ENCODE measurements at places on chromosomes 16 and 17. TPM values are rescaled to one million over a fixed set of nuclear protein-coding genes. Genes with fewer than 3 reads are reported as not detected.

TBC1D3B gene
- total RNA-seq = 3.9 TPM

GRCh38 chr16:6038941-6039645, 941.5 kb upstream of the EEF2KMT start:
- DNase-seq = no peak

- no peak for DNase-seq
Observed at GRCh38 chr16:54921206-54921824, 9.3 kb upstream of the IRX5 start.

DNA sequence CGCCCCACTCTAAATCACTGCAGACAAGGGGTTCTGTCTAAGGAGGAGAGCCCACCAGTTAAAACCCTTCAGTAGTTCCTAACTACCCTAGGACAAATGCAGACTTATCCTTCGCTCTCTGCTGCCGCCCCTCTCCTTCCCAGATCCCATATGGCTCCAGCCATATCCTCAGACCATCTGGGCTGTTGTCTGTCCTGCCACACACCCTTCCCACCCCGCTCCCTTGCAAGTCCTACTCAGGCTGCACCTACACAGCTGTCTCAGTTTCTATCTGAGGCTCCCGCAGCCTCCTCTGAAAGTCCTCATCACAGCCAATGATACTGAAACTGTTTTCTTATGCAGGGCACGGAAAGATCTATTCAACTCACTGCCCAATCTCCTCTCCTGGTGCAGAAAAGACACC, 720 bp upstream of the BCKDK start:
- no peak for DNase-seq

TUBD1 gene
- total RNA-seq = 10.5 TPM

DNA sequence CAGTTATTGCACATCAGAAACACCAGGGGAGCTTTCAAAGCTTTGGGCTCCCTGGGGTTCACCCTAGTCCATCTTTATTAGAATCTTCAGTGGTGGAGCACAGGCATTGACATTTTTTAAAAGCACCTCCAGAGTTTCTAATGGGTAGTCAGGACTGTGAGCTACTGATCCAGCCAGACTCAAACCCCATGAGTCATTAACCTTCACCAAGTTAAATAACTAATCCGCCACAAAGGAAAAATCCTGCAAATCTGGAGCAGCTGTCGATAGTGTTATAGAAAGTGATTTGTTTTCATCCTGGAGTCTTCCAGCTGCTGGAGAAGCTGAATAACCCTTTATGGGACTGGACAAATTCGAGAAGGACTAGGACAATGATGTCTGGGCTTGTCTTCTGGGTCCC, 93.2 kb upstream of the PIRT start:
- DNase-seq = no peak

DNA sequence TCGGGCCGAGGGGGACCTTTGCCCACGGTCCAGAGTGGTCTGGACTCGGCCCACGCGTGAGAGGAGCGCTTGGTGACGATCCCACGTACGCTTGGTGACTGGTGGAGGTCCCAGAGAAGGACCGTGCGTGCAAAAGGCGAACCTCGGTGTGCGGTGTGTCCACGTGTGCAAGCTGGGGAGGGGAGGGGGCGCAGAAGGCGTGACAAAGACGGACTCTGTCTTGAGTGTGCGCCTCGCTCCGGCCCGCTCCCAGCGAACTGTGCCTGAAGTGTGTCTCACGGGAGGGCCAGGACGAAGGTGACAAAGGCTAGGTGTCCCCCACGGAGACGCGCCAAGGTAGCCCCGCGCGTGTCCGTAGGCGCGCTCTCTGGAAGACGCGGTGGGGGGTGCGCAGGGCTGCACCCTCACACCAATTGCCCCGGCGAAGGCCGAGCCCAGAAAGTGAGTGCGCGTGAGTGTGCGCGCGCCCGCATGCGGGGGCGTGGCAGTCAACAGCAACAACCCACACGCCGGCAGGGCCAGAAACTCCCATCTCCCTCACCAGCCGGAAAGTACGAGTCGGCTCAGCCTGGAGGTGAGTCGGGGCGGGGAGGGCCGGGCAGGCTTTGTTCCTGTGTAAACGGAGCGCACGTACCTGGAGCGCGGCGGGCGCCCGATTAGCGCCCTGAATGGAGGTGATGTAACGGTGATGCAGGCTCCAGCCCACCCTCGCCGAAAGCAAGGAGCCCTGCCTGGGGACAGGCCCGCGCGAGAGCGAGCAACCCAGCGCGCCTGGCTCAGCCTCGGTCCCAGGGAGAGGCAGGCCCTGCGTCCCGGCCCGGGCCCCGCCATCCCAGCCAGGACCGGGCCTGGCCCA, at the start of gene GPRC5C:
TSS of gene GPRC5C (plus strand) at position 521 of the 856 bp plus-strand sequence. CDS start 7,689 bp downstream, outside the sequence.
- peak; percentile 83 for DNase-seq

DNA sequence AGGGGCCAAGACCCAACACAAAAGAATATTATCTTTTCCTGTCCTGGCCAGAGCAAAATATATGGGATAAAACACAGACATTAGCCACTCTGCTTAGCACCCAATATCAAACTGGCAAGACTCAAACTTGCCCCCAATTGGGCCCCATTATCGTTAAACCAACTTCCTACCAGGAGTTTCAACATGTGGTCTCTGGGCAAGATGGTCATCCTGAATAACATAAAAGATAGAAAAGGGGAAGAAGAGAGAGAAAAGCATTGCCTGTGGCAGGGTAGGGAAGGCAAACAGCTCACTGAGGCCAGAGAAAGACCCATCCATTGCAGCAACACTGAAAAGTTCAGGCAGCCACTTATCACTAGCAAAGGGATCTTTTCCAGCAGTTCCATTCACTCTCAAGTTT, 502.1 kb downstream of the KIF2B start:
- no peak for DNase-seq

RAB11FIP4 gene
- total RNA-seq = 3.1 TPM

DNA sequence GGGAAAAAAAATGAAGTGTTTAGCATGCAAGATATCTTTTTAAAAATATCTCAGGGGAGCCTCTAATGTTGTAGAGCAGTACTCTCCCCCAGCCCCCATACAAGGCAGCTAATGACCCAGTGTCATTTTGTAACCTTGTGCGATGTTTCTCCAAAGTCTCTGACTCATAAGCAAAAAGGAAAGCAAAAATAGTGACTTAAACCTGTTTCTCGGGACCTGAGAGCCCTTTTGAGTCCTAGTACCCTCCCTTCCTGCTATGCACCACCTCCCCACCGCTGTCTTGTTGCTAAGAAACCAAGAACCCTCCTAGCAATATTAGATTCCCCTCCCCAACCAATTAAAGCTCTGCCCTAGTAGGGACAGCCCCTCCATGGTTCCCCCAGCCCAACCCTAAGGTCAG, 2.8 kb downstream of the MYCBPAP start:
- no peak for DNase-seq

DNA sequence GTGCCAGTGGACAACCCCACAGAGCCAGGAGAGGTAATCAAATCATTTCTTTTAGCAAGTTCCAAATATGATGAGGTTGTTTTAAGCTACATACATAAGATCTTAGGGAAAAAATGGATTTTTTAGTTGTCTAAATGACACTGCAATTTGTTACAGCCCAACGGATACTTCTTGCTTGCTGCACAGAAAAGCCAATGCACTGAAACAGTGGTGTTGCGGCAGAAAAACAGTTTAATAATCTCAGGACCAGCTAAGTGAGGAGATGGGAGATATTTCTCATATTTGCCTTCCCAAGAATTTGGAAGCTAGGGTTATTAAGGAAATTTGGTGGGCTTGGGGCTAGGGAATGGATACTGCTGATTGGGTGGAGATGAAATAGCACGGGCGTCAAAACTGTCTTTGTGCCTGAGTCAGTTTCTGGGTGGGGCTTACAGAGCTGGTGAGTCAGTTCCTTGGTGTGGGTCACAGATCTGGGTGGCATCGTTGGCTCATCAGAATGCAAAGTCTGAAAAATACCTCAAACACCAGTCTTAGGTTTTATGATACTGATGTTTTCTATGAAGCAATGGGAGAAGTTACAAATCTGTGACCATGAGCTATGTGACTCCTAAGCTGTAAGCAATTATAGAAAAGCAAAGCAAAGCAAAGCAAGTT, 255.4 kb downstream of the IRX3 start:
- no peak for DNase-seq

MEIOB gene
- 0.18 TPM for total RNA-seq

DNA sequence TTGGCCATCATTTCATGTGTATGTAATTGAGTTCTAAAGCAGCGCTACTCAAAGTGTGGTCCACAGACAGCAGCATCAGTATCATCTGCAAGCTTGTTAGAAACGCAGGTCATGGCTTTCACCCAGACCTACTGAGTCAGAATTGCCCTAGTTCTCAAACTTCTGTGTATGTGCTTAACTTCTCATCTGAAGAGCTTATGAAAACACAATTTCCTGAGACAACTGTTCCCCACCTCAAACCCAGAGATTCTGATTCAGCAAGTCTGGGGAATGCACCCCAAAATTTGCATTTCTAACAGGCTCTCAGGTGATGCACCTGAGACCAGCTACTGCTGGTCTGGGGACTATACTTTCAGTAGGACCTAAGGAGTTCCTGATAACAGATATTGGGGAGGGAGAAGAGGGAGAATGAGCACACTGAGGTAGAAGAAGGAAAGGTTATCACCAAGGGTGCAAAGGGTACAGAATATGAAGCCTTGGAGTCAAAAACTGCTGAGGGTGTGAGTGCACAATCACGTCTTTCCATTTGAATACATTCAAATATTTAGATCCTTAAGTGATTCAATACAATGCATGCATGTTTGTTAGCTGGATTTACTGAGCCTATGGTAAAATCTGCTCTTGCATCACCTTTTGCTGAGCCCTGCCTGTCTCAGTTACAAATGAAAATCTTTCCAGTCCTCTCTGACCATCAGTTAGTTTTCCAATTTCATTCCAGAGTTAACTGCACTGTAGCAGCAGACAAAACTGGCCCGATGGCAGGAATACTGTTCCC, 29.2 kb upstream of the SKAP1 start:
- no peak for DNase-seq

- DNase-seq = no peak
Observed at GRCh38 chr16:88550246-88550661, 19.9 kb upstream of the ZC3H18 start.

- no peak for DNase-seq
Observed at GRCh38 chr17:81956607-81957589, 4.1 kb downstream of the NOTUM start.

GRCh38 chr16:20300312-20301097, 26.8 kb downstream of the GP2 start:
- DNase-seq = peak; percentile 39

DNA sequence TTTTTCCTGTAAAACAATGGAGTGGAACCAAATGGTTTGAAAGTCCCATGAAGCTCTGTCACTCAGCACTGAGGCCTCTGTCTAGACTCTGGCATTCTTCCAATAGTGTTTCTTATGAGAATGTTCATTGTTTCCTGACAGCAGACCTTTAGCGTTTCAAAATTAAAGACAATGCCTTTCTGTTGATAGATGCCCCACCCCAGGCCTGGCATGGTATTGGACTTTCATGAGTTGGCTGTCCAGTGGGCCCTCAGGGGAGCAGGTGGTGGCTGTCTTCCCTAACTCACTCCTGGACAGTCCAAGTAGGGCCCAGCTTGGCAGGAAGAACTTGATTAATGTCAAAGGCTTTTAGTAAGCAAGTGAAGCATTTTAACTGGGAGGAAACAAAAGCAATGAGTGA, 186.5 kb upstream of the CCL2 start:
- no peak for DNase-seq

GRCh38 chr17:12438212-12438611, 227.5 kb upstream of the MYOCD start:
- DNase-seq = no peak

DHRS7C gene
- 159 TPM for total RNA-seq

- DNase-seq = no peak
Observed at GRCh38 chr16:71767060-71767900, 41.4 kb downstream of the AP1G1 start.

GGT6 gene
- not detected for total RNA-seq

- DNase-seq = no peak
Observed at GRCh38 chr17:57516290-57517230, 228.5 kb downstream of the CCDC182 start.

DNA sequence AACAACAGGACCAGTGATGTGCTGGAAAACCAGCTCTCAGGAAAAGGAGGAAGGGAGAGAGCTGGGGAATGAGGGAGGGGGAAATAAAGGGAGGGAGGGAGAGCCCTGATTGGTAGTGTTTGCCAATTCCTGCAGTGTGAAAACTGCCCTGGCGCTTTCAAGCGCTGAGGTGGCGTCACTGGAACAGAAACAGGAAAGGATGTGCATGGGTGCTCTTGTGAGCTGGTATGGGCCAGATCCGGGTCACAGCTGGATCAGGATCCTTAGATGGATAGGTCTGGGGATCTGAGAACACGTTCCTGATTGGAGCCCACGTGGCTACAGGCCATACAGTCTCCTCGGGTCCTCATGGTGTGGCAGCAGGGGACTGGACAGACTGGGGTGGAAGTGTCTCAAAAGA, 16.7 kb upstream of the MLKL start:
- DNase-seq = no peak

DNA sequence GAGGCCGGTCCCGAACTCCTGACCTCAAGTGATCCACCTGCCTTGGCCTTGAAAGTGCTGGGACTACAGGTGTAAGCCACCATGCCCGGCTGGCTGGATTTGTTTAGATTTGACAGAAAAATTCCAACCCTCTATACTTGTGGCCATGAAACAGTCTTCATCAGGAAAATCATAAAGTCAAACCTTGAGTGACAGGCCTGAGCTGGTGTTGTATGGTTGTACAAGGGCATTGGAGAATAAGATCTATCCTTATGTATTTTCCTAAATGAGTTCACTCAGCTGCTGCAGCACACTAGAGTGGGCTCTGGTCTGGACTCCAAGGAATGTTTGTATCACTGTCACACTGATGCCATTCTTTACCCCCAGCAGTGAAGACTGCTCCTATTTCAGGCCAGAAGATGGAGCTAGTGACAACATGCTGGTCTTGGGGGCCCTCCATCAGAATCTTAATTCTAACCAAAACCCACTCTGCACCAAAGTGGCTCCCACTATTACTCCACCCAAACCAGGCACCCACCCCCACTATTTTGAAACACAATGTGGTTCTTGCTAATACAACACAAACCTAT, 27.4 kb downstream of the SNX11 start:
- no peak for DNase-seq

Measured in left cardiac atrium (tissue), 4 donors.